ENCODE measurements at places on chromosomes 5 and 9. TPM values are rescaled to one million over a fixed set of nuclear protein-coding genes. Genes with fewer than 3 reads are reported as not detected.

CCDC180 gene
- 2.2 TPM for polyA plus RNA-seq

CCDC187 gene
- polyA plus RNA-seq = not detected

TMEM252 gene
- polyA plus RNA-seq = not detected

CACNA1B gene
- 1.9 TPM for polyA plus RNA-seq

SPARC gene
- polyA plus RNA-seq = 35.7 TPM

TPPP gene
- 2.4 TPM for polyA plus RNA-seq

DOLPP1 gene
- 19.5 TPM for polyA plus RNA-seq

RNF224 gene
- not detected for polyA plus RNA-seq

MLLT3 gene
- polyA plus RNA-seq = 16.3 TPM

MYMK gene
- polyA plus RNA-seq = not detected

CDC25C gene
- polyA plus RNA-seq = not detected

PCDHB5 gene
- polyA plus RNA-seq = 2.1 TPM

KIF20A gene
- 0.17 TPM for polyA plus RNA-seq

ENHO gene
- polyA plus RNA-seq = 6.1 TPM

SLCO6A1 gene
- polyA plus RNA-seq = not detected

NR6A1 gene
- polyA plus RNA-seq = 0.63 TPM

GADD45G gene
- 0.23 TPM for polyA plus RNA-seq

COX7C gene
- polyA plus RNA-seq = 5,040 TPM

ADRA1B gene
- not detected for polyA plus RNA-seq

SLC6A3 gene
- not detected for polyA plus RNA-seq

TSLP gene
- polyA plus RNA-seq = not detected

MARCOL gene
- not detected for polyA plus RNA-seq

KCNV2 gene
- polyA plus RNA-seq = not detected

AGTPBP1 gene
- 27.8 TPM for polyA plus RNA-seq

ADAMTS12 gene
- polyA plus RNA-seq = not detected

EIF4E1B gene
- polyA plus RNA-seq = not detected

TEK gene
- not detected for polyA plus RNA-seq

PCDHA9 gene
- polyA plus RNA-seq = 0.16 TPM

FCN2 gene
- not detected for polyA plus RNA-seq

SPINK6 gene
- 2,131 TPM for polyA plus RNA-seq

LECT2 gene
- not detected for polyA plus RNA-seq

PCDHB6 gene
- polyA plus RNA-seq = 1.4 TPM

SLC36A2 gene
- polyA plus RNA-seq = not detected

FRMD3 gene
- 5.1 TPM for polyA plus RNA-seq

CSF1R gene
- polyA plus RNA-seq = 0.25 TPM

IL4 gene
- not detected for polyA plus RNA-seq

ALDOB gene
- not detected for polyA plus RNA-seq

SPINK7 gene
- polyA plus RNA-seq = not detected

CCDC183 gene
- polyA plus RNA-seq = not detected

BSPRY gene
- 54.2 TPM for polyA plus RNA-seq

COL23A1 gene
- polyA plus RNA-seq = 2.1 TPM

TCERG1 gene
- 81.0 TPM for polyA plus RNA-seq

SLC26A2 gene
- polyA plus RNA-seq = 1.5 TPM

GLDC gene
- polyA plus RNA-seq = 20.2 TPM

CANX gene
- polyA plus RNA-seq = 264 TPM

SLC1A1 gene
- 10.8 TPM for polyA plus RNA-seq

PLEKHG4B gene
- 0.19 TPM for polyA plus RNA-seq

FGD3 gene
- not detected for polyA plus RNA-seq

CAPSL gene
- polyA plus RNA-seq = 0.50 TPM

All from Purkinje cell (primary cell).